ENCODE measurements at places on chromosomes 5 and 9.

GRCh38 chr5:77418162-77418561 lies 74.0 kb downstream of the WDR41 start:
- no peak for DNase-seq
- H3K27ac ChIP-seq, result no peak overlapping the region
- no peaks in the 10 kb centered on the region for H3K27me3 ChIP-seq
- H3K4me3 ChIP-seq, result no peak overlapping the region
- no peaks in the 10 kb centered on the region for H3K36me3 ChIP-seq

DNA sequence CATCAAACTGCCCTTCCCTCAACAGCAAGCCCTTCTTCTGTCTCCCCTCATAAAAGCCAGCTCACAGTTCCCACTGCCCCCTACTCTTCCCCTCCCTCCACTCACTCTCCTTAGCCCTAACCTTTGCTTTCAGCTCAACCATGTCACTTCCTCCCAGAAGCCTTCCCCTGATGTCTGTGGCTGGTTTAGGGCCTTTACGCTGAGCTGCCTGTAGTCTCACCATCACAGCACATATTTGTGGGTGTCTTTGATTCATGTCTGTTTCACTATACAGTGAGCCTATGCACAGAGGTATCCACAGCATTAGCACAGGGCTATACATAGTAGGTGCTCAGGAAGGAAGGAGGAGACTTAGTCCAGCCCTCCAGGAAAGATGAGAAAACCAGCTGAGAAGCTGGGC lies 34.7 kb downstream of the C9orf50 start:
- DNase-seq, result no peak
- H3K4me1 ChIP-seq, result no peaks in the 10 kb centered on the region
- no peaks in the 10 kb centered on the region for H3K36me3 ChIP-seq
- H3K27me3 ChIP-seq, result no peaks in the 10 kb centered on the region
- H3K4me3 ChIP-seq, result no peak overlapping the region

DNA sequence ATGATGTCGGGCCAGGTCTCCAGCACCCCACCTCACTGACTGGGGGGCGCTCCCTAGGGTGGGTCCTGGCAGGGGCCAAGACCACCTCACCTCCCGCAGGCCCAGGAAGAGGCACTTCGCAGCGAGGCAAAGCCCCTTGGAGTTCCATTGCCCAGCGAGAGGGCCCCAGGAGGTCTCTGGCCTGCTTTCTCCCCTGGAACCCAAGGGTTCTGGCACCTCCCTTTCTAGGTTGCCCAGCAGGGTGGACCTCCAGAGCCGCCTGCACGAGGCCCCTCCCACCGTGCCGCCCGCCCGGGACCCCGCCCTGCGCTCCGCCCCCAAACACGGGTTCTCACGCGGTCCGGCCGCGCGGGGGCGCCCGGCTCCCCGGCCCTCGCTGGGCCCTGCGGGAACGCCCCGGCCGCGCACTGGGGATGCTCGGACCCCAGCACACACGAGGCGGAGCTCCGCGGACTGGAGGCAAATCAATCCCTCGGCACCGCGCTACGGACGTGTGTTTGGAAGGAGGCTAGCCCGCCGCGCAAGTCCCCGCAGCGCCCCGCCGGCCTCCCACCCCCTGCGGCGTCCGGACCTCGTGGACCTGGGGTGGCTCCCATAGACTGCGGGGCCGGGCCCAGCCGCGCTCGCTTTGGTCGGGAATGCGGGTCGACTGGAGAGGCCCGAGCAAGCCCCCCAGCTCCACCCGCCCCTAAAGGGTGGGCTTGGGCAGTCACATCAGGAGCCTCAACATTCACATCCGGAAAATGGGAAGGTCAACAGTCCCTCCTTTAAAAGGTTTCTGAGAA lies 99.5 kb upstream of the LMX1B start:
- H3K4me1 ChIP-seq, result peaks cover 27% of the 10 kb centered on the region
- no peak for DNase-seq
- no peak overlapping the region for H3K27ac ChIP-seq
- H3K36me3 ChIP-seq, result no peaks in the 10 kb centered on the region
- no peaks in the 10 kb centered on the region for H3K27me3 ChIP-seq

DNA sequence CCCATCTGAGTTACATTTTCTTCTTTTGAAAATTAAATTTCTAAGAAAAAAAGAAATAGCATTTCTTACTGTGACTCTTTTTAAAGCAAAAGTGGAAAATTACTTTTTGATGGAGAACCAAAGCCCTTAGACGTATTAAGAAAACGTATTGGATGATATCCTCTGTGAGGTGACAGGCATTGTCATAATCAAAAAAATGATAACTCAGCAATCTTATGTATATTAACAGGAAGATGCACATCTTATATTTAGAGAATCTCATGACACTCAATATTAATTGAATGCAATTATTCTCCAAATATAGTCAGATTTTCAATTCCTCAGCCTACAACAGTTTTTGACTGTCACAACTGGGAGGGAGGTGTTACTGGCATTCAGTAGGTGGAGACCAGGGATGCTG lies 25.1 kb downstream of the FGF10 start:
- no peaks in the 10 kb centered on the region for H3K27me3 ChIP-seq
- no peak for DNase-seq
- H3K4me1 ChIP-seq, result peaks cover 24% of the 10 kb centered on the region
- no peak overlapping the region for H3K27ac ChIP-seq

- H3K27me3 ChIP-seq, result no peaks in the 10 kb centered on the region
- DNase-seq, result no peak
- H3K27ac ChIP-seq, result no peak overlapping the region
- no peak overlapping the region for H3K4me3 ChIP-seq
Measured at GRCh38 chr9:113569472-113570060, 106.0 kb downstream of the RGS3 start.

Data from body of pancreas (tissue), 4 donors.